BJ (cell line): ENCODE measurements at places on chromosomes 6 and 20.
A peak's percentile ranks its signal among the peaks of the same experiment; 100 is the strongest.

GRCh38 chr6:50998905-50999304 is 180.2 kb downstream of the TFAP2B start:
- no peak for DNase-seq

- no peak for DNase-seq
Measured at GRCh38 chr20:45176526-45177267, 2.0 kb downstream of the PI3 start.

- no peak for DNase-seq
Measured at GRCh38 chr20:6606651-6607050, 160.8 kb upstream of the BMP2 start.

GRCh38 chr6:167824591-167825331 is 1.9 kb upstream of the AFDN start:
- DNase-seq: peak; percentile 28

GRCh38 chr6:161000632-161001031 is 9.1 kb downstream of the MAP3K4 start:
- no peak for DNase-seq

GRCh38 chr6:151166180-151166579 is 73.6 kb upstream of the AKAP12 start:
- DNase-seq: no peak

DNA sequence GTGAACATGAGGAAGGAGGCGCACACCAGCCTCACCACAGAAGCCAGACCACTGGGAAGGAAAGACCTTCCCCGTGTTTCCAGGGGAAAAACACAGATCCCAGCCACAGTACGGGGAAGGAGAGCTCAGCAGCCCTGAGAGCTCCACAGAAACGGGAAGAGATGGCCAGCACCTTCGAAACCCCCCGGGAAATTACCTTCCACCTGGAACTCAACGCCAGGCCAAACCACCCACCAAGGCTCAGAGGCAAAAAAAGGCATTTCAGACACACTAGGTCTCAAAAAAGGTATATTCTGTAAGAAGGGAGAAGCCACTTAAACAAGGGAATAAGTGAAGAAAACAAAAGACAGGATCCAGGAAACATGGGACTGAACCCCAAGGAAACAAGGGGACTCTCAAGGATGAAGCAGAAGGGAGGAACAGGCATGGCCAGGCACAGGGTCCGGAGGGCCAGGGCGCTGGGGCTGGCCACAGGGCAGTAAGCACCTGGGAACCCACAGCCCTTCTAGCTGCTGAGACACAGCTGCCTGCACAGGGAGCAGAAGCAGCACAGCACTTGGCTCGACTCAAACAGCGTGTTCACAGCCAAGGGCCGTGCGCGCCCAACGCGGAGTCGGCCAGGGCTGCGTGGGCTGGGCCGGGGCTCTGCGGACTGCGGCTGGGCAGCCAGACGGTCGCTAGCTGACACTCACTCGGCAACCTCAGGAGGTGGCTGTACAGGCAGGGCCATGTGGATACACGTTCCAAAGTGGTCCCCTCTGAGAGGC is 44.6 kb downstream of the TAF4 start:
- DNase-seq: no peak

DNA sequence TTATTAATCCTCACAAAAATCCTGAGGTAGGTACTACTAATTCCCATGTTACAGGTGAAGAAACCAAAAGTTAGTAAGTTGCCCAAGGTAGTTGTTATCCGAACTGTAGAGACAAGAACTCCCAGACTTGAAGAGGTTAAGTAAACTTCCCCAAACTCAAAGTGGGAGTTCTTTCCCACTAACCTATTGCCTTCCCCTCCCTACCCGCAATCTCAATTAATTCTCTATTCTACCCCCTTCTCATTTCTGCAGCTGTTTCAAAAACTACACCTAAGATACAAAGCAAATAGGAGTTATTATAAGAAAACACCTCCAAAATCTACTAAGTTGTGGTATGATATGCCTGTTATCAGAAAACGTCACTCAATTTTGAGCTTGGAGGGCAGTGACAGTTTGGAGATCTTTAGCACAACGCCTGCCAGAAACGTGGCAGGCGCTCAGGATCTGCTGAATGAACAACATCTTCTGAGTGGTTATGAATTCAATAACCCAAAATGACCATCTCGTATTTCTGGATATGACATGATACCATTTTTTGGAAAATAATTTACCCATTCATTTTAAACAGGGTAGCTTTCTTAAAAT is 7.1 kb downstream of the CSNK2A1 start:
- DNase-seq: no peak
